ENCODE measurements at places on chromosomes 2 and 18.

DNA sequence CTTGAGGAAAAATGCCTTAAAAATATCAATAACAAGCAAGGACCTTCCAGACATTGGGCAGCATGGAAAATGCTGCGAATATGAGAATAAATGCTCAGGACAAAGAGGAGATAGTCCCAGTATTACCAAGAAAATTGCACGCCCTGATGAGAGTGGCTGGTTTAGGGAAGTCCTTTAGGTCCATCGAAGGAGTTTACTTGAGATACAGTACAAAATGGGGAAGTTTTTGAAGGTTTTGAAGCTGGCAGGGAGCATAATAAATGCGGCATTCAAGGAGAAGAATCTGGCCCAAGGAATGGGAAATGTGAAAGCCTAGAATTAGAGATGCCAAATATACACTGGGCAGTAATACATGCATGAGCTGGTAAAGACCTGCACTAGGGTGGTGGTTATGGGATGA lies 90.2 kb upstream of the SPATS2L start:
- DNase-seq = no peak
- peaks cover 7% of the 10 kb centered on the region for H3K4me1 ChIP-seq
- H3K27ac ChIP-seq = no peak overlapping the region
- no peaks in the 10 kb centered on the region for H3K27me3 ChIP-seq
- H3K4me3 ChIP-seq = no peak overlapping the region
- no peaks in the 10 kb centered on the region for H3K36me3 ChIP-seq

GRCh38 chr2:229738024-229738625 lies 23.8 kb upstream of the DNER start:
- no peak overlapping the region for H3K4me3 ChIP-seq
- DNase-seq = no peak
- no peak overlapping the region for H3K27ac ChIP-seq
- no peaks in the 10 kb centered on the region for H3K27me3 ChIP-seq

- no peaks in the 10 kb centered on the region for H3K36me3 ChIP-seq
- DNase-seq = no peak
- H3K4me3 ChIP-seq = no peak overlapping the region
- H3K27ac ChIP-seq = no peak overlapping the region
- H3K27me3 ChIP-seq = no peaks in the 10 kb centered on the region
These were observed 194.4 kb upstream of the ID2 start for GRCh38 chr2:8487461-8487932.

DNA sequence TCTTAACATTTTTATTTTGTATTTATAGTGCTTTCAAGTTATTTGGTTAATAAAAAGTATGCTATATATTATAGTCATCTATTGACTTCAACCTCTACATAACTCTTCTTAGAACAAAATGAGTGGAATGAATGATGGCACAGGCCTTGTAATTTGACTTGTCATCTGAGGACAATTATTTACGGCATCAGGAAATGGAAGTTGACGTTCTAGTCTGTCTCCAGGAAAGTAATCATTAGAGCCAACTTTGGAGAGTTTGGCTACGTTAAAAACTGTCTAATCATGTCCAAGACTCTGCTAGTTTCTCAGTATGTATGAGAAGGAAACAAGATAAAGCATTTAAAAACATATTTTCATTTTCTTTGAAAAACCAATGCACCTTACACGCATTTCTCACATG lies 353.6 kb downstream of the ARHGAP15 start:
- H3K27me3 ChIP-seq = no peaks in the 10 kb centered on the region
- H3K4me1 ChIP-seq = no peaks in the 10 kb centered on the region

All from colonic mucosa (tissue), 4 donors.